ENCODE measurements at places on chromosomes 13 and 19. TPM values are rescaled to one million over a fixed set of nuclear protein-coding genes. Genes with fewer than 3 reads are reported as not detected.

Gene CLEC11A
- 0.63 TPM for total RNA-seq

Gene LMTK3
- total RNA-seq = 3.0 TPM

Gene ZNF574
- 16.8 TPM for total RNA-seq

Gene SLC15A1
- total RNA-seq = not detected

Gene GPX4
- 209 TPM for total RNA-seq

Gene CFAP97D2
- total RNA-seq = not detected

Gene MBD3L2
- not detected for total RNA-seq

Gene ZNF45
- total RNA-seq = 8.9 TPM

Gene CD22
- 0.13 TPM for total RNA-seq

Gene CFD
- total RNA-seq = 1.4 TPM

Gene CLC
- not detected for total RNA-seq

Measured in activated CD8-positive, alpha-beta memory T cell treated with anti-CD3 and anti-CD28 coated beads for 36 hours (primary cell).